T-cell (primary cell): ENCODE measurements at places on chromosomes 3 and 15.

DNA sequence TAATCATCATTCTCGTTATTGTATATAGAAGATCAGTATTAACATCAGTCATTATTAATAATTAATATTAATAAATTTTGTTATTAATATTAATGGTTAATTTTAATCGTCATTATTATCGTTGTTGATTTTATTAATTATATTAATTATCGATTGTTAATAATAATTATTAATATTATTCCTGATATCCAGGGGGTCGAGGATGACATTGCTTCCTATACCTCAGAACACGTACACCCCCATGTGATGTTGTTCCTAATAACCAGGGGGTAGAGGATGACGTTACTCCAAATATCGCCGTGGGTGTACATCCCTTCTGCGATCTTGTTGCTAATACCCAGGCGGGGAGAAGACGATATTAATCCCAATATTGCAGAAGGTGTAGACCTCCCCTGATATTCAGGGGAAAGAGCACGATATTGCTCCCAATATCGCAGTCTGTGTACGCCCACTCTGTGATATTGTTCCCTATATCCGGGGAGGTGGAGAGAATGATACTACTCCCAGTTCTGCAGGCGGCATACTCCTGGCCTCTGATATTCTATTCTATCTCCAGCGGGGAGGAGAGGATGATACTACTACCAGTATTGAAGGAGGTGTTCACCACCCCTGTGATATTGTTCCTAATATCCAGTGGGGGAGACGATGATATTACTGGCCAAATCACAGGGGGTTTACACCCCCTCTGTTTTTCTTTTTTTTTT lies 22.3 kb upstream of the BMF start:
- DNase-seq = no peak

GRCh38 chr15:21268436-21268940 lies 171.8 kb downstream of the POTEB3 start:
- no peak for DNase-seq

GRCh38 chr3:111761309-111761795 lies 97.7 kb upstream of the PHLDB2 start:
- no peak for DNase-seq

DNA sequence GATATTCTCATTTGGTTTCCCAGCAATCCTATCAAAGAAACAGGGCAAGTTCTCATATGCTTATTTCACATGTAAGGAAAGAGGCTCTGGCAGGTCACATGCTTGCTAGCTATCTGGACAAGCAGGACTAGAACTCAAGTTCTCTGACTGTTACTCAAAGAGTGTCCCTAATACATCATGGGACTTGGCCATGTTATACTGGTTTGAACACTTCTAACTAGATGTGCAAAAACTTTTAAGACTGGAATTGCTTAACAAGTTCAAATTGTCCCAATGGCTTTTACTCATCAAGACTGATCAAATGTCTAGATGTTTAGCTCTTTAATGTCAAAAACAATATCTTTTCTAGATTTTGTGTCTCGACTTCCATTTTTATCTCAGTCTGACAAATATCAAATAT lies 6.8 kb downstream of the GATM start:
- no peak for DNase-seq

DNA sequence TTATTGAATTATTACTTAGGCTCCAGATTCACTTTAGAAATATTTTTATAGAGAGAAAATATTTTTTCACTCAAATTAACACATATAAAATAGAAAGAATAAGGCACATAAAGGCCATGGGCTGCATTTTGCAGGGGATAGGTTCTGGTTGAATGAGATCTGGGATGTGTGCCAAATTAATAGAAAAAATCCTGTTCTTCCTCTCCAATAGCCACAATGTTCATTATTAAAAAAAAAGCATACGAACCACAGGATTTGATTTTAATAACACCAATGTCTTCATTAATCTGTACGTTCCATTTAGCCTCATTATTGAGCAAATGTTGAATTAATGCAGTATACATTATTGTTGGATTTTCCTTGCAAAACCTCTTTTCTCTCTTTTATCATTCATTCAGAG lies 622.8 kb upstream of the AGTR1 start:
- DNase-seq = no peak

GRCh38 chr15:47293466-47294162 lies 423.7 kb upstream of the SEMA6D start:
- DNase-seq = no peak

DNA sequence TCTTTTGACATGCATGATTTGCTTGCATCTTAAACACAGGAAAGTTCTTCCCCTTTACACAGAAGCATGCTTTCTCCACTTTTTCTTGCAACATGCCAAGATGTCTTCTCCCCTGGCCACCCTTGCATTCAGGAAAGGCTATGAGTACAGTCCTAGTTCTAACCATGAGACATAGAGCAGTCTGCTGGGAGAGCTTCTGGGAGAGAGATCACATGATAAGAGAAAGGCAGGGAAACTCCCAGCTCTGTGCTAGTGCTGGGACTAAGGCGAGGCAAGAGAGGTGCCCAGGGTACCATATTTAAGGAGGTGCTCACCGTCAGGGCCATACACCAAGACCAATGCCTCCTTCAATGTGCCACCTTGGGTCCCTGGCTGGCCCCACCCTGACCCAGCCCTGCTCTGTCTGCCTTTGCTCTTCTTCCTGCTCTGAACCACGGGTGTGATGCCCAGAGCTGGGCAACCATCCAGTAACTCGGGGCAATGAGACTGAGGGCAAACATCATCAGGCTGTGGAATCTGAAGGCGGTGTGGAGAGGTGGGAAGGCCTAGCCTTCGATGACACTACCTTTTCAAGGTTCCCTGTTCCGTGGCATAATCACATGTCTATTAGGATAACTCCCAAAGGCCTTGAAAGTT lies 77.4 kb upstream of the PRR20G start:
- no peak for DNase-seq

GRCh38 chr15:60982249-60982910 lies 246.7 kb downstream of the RORA start:
- no peak for DNase-seq

DNA sequence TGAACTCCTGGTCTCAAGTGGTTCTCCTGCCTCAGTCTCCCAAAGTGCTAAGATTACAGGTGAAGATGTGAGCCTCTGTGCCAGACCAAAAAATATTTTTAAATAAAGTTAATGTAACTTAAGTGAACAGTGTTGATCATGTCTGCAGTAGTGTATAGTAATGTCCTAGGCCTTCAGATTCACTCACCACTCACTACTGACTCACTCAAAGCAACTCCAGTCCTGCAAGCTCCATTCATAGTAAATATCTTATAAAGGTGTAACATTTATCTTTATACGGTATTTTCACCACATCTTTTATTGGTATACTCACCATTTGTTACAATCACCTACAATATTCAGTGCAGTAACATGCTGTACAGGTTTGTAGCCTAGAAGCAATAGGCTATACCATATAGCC lies 264.2 kb downstream of the ULK4 start:
- no peak for DNase-seq

GRCh38 chr15:75532413-75533250 lies 46.5 kb downstream of the PTPN9 start:
- DNase-seq = no peak

GRCh38 chr15:78711638-78712037 lies 70.6 kb upstream of the CHRNB4 start:
- DNase-seq = no peak

- no peak for DNase-seq
These were observed 11.3 kb upstream of the TMEM115 start for GRCh38 chr3:50370594-50370993.

DNA sequence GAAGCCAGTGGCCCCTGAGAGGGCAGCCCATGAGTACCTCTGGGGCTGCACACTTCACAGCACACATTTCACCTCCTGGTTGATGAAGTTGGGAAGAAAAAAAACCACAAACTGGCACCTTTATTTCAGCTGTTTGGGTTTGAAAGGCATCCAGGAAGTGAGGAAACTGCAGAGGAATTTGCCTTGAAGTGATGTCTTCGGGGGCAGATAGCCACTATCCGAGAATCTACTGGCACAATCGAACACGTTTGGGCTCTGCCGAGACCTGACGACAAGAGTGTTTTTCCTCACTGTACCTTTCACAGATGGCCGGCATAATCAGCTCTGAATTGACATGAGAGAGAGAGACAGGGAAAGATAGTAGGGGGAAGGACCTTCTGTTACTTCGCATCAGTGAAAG lies 59.7 kb downstream of the LRIG1 start:
- DNase-seq = no peak

DNA sequence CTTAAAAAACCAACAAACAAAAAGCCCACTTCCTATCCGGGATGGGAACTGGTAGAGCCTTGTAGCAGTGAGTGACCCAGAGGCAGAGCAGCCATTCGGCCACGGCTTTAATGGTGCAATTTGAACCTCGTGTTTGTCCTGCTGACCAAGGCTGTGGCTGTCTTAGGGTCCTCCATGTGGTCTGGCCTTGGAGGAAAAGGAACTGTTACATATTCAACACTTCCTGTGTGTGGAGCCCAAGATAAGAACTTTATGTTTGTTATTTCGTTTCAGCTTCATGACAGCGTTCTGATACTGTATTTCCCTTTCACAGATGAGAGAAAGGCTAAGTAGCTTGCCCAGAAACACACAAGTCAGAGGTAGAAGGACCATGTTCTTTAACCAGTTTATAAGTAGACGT lies 269.8 kb downstream of the SV2B start:
- no peak for DNase-seq

GRCh38 chr3:107913701-107914100 lies 177.1 kb downstream of the CD47 start:
- no peak for DNase-seq

DNA sequence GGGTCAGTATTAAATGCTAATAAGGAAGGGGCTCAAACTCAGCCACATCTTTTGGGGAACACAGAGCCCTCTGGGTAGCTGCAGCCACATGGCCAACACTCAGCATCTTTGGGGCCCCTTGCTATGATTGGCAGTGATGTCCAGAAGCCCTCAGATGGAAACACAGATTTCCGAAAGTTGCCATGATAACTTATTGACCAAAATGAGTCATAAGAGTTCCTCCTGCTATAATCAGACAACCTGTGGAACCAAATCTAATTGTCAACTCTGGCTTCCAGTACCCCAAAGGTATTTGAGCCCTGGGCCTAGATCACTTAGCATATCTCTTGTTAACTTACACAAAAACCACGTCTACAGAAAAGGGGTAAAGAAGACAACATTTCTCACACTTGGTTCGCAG lies 392.2 kb downstream of the KCNH8 start:
- no peak for DNase-seq

- DNase-seq = no peak
These were observed 49.6 kb downstream of the SPSB4 start for GRCh38 chr3:141100531-141101320.

DNA sequence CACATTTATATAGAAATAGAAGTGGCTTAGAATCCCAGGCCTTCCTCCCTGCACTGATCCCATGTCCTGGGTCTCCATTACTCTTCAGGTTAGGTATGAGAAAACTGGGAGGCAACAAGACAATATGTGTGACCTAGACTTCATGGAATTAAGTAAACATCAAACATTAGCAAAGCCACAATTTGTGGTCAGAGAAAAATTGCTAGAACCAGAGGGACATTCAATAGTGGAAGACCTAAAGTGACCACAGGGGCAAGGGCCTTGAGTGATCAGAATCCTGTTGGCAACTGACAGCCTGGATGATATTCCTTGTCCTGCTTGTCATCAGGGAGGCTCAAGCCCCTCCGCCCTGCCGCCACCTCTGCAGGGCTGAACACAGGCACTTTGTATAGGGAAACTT lies 322.8 kb upstream of the CTNNB1 start:
- no peak for DNase-seq

DNA sequence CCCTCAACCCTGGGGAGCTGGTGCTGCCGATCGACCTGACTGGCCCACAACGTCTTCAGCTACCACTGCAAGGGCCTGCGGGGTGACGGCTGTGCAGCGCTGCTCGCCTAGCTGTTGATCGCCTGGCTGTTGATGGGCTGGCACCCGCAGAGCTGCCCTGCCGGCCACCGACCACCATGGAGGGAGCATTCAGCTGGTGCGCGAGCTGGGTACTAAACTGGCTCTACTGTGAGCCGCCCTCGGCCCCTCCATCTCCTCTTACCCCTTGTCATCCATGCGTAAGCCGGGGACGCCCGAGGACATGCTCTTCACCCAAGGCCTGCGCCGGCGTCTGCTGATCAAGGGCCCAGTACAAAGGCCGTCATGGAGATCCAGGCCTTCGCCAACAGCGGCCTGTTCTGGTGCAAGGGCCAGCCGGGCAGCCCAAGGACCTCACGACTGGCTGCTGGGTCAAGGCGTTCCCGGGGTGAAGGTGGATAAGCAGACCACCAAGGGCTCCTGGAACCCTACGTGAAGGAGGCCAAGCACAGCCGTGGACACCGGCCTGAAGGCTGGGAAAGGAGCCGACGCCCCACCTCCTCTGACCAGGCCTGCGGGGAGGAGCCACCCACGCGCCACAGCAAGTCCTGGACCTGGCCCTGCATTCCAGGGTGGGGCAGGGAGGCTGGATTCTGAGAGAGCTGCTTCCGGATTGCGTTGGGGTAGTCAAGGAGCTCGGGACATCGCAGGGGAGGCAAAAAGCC lies 46.9 kb downstream of the SFMBT1 start:
- DNase-seq = no peak

DNA sequence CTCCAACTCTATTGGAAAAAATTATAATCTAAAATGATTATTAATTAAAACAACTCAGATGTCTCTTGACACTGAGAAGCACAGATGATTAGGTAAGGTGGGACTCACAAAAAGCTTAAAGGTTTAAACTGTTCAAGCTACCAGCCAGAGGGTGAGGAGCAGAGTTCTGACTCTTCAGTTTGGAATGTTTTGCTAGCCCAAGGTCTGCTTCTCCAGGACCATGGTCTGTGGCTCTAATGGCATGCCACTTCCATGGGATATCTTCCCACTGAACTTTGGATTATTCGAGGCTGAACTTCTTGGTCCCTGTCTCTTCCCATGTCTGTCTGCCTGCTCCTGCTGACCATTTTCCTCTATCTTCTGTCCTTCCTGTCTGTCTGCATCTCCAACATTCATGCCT lies 49.2 kb downstream of the CACNA2D3 start:
- no peak for DNase-seq

DNA sequence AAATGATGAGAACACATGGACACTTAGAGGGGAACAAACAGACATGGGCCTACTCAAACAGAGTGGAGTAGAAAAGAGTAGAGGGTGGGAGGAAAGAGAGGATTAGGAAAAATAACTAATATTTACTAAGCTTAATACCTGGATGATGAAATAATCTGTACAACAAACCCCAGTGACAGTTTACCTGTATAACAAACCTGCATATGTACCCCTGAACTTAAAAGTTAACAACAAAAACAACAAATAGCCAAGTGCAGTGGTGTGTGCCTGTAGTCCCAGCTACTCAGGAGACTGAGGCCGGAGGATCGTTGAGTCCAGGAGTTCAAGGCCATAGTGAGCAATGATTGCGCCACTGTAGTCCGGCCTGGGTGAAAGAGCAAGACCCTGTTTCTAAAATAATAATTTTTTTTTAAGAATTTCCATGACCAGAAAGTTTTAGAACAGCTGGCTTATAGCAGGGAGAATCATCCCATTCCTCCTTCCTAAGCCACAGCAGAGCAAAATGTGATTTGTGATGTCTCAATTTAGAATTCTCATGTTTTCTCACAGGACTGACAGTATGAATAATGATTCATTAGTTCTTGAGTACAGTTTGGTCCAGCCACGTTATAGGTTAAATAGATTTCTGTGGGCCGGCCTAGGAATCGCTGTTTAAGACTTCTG lies 150.0 kb downstream of the ZNF609 start:
- no peak for DNase-seq

- no peak for DNase-seq
These were observed 129.6 kb upstream of the AGBL1 start for GRCh38 chr15:85950101-85950500.

GRCh38 chr15:55257938-55258337 lies 31.7 kb downstream of the RAB27A start:
- no peak for DNase-seq

- DNase-seq = no peak
These were observed 164.6 kb upstream of the HES1 start for GRCh38 chr3:193971261-193971751.
